DMS153 (cell line): ENCODE measurements at places on chromosomes 13 and 19.

DNA sequence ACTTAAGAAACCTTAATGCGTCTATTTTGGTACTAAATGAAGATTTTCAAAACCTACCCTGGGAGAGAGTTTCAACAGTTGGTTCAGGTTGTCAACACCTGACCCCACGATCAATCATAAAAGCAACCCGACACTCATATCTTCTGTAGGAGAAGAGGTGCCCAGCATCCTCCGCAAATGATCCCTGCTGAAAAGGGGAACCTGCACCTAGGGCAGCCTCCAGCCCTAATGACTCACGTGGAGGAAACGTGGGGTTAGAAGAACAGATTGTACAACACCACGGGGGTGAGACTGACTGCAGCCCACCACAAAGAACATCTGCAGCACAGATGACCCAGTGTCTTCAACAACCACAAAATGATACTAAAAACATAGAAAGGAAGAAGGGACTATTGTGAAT, 116.3 kb downstream of the RAB20 start:
- DNase-seq = no peak

DNA sequence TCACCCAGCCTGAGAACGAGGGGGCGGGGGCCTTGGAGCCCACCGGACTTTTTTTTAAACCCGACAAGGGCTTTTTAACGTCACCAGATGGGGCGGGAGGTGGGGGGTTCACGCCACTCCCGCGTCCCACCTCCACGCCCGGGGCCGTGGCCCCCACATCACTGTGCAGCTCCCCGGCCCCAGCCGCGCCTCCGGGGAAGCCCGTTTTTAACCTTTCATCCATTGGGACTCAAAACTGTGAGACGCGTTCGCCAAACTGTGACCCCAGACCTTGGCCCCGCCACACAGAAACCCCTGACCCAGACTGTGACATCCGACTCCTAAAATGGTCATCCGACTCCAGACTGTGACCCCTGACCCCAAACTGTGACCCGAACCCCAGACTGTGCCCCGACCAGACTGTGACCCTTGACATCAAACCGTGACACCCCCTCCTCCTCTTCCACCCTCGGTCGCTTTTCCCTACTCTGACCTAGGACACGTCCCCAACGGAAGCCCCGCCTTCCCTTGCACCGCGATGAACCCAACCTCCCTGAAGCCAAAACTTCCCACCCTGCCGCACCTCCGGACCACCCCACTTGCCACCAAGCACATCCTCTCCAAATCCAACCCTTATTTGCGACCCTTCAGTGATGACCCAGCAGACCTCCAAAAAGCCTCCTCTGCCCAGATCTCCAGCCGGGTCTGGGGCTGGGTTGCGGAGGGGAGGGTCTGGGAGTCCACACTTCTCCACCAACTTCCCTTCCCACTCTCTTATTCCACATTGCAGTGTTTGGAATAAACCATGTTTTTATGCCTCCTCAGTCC, 1.5 kb upstream of the GRWD1 start:
- DNase-seq = no peak

DNA sequence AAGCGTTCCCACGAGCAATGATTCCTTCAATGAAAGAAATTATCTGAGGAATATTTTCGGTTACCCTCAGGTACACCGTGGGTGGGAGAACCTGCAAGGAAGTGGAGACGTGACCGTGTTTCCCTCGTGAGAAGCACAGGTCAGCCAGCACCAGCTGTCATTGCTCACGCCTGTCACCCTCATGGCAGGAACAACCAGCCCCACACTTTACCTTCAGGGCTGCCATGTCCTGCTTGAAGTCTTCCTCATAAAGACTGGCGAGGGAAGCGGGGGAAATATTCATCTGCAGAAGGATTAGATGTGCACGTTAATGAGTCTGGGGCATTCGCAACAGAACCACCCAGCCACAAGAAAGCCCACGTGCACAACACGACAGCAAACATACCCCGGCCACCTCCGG, 18.2 kb downstream of the CARS2 start:
- no peak for DNase-seq

DNA sequence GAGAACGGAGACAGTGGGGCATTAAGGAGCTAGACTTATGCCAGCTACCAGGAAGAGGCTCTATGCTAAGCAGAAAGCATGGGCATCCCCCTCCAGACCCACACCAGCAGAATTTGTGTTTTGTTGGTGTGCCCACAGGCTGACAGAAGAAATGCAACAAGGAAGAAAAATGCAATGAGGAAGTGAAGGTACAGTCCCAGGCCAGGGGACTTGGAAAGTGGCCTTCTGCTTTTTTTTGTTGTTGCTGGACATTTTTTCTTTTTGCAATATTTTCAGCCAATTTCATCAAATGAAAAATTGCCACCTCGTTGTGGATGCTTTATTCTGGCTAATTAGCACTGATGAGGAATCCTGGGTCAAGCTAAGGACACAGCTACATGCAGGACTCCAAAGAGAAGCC, 167.7 kb downstream of the TSHZ3 start:
- no peak for DNase-seq

DNA sequence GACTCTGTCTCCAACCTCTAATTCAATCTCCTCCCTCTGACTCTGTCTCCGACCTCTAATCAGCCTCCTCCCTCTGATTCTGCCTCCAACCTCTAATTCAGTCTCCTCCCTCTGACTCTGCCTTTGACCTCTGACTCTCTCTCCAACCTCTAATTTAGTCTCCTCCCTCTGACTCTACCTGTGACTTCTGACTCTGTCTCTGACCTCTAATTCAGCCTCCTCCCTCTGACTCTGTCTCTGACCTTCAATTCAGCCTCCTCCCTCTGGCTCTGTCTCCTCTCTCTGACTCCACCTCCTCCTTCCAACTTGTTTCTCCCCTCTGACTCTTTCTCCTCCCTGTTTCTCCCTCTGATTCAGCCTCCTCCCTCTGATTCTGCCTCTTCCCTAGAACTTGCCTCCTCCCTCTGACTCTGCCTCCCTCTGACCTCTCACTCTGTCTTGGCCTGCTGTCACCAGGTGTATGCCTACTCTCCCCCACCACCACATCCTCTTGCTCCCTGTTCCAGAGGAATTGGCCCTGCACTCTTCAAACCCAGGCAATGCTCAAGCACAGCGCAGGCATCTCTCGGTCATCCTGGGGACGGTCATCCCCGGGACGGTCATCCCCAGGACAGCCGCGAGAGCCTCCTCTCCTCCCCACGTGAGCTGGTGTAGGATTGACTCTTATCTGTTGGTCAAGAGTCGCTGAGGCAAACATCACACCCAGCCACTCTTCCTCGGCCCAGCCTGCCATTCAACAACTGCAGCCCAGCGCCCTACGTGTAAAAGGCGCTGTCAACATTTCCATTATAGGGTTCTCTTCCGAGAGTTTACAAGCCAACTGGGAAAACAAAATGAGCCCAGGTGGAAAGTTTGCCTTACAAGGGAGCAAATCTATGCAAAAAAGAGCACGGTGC, 60.2 kb downstream of the ZIC5 start:
- DNase-seq = peak; percentile 89

DNA sequence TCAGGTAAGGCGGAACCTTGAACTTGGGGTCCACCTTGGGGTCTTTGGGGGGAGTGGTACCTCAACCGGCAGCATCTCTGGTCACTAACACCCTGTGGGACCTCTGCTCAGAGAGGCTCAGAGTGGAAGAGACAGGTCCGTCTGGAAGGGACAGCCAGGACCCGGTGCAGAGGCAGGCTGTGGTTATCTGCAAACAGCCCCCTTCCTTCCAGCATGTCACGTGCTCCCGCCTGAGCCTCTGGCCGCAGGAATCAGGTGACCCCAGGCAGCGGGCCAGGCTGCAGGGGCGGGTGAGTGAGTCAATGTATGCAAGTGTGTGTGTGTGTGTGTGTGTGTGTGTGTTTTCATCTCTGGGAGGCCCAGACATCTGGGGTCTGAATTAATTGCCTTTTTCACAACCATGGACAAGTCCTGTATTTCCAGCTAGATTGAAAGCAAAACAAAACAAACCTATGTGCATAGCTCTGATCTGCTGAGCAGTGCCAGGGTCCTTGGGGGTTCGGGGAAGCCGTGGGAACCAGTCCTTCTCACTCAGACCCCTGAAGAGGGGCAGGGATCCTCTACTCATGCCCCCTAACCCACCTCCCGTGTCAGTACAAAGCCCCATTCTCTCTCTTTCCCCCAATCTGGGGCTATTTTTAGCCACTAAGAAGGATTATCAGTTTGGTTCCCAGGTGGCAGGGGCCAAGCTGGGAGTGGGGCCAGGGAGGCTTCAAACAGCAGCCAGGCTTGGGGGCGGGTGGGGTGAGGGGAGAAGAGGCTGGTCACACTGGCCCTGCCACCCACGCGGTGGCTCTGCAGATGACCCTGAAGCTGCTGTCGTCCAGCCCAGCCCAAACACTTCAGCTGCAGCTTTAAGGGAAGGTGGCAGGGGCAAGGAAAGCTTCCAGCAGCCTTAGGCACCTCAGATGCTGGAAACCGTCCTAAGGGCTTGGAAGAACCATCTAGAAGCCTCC, 31.4 kb downstream of the CERS4 start:
- DNase-seq = peak; percentile 7

- DNase-seq = no peak
These were observed 99.3 kb downstream of the EPSTI1 start for GRCh38 chr13:42892760-42893159.

- no peak for DNase-seq
These were observed 8.6 kb upstream of the CDC16 start for GRCh38 chr13:114226088-114226487.

GRCh38 chr19:5990289-5990797, 12.4 kb upstream of the RANBP3 start:
- no peak for DNase-seq

GRCh38 chr19:53908106-53908934, 758 bp upstream of the CACNG7 start:
- DNase-seq = no peak

GRCh38 chr19:19110410-19111135, 27.7 kb downstream of the TMEM161A start:
- DNase-seq = no peak

GRCh38 chr19:43983912-43984686, at the start of gene ZNF155:
Gene ZNF155, plus strand, starts transcription at chr19:43984188. Its CDS starts 4,356 bp downstream, at chr19:43988544.
- peak; percentile 89 for DNase-seq

DNA sequence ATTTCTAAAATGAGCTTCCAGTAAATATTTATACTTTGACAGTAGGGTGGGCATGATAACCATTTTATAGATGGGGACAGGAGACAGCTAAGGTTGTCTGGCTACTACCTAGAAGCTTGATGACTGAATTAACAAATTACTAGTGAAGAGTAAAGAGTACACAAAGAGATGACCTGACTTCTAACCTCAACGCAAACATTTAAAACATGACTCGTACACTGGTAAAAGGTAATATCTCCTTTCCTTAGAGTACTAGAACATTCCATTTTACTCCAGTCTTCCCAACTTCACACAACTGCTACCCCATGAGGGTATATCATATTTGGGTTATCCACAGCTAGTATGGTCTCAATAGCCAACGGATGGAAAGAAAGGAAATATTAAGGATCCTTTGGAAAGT, 258.9 kb downstream of the FOXO1 start:
- DNase-seq = no peak

DNA sequence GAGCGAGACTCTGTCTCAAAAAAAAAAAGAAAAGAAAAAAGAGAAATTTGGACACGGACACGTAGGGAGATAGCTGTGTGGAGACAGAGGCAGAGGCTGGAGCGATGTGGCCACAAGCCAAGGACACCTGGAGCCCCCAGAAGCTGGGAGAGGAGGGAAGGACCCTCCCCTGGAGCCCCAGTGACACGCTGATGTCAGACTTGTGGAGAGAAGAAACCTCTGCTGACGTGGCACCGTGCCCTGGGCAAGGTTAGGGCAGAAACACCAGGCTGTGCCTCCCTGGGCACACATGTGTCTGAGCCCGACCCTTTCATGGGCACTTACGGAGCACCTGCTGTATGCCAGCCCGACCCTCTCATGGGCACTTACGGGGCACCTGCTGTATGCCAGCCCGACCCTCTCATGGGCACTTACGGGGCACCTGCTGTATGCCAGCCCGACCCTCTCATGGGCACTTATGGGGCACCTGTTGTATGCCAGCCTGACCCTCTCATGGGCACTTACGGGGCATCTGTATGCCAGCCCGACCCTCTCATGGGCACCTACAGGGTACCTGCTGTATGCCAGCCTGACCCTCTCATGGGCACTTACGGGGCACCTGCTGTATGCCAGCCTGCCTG, 17.8 kb downstream of the ARID3A start:
- DNase-seq = no peak

DNA sequence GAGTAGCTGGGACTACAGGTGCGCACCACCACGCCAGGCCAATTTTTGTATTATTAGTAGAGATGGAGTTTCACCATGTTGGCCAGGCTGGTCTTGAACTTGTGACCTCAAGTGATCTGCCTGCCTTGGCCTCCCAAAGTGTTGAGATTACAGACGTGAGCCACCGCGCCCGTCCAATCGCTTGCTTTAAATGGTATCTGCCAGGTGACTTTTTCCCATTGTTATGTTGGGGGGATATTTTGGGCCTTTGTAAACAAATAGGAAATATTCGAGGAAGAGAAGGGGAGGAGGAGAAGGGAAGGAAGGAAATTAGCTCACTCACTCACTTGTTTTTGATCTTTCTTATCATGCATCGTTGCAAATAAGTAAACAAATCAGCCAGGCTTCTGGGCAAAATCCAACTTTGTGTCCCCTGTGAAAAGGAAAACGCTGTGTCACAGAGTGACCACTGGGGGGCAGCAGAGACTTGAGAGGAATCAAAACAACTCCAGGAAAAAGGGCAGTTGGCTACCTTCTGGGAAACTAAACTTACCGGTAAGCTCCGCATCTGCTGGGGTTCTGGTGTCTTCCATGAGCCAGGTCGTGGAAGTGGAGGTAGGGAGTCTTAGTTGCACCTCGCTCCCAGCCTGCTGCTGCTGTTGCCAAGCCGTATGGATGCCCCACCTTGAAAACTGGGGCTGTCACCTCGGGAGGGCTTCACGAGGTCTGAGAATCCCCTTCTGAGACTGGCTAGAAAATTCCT, 9.3 kb upstream of the RANBP3 start:
- peak; percentile 73 for DNase-seq

DNA sequence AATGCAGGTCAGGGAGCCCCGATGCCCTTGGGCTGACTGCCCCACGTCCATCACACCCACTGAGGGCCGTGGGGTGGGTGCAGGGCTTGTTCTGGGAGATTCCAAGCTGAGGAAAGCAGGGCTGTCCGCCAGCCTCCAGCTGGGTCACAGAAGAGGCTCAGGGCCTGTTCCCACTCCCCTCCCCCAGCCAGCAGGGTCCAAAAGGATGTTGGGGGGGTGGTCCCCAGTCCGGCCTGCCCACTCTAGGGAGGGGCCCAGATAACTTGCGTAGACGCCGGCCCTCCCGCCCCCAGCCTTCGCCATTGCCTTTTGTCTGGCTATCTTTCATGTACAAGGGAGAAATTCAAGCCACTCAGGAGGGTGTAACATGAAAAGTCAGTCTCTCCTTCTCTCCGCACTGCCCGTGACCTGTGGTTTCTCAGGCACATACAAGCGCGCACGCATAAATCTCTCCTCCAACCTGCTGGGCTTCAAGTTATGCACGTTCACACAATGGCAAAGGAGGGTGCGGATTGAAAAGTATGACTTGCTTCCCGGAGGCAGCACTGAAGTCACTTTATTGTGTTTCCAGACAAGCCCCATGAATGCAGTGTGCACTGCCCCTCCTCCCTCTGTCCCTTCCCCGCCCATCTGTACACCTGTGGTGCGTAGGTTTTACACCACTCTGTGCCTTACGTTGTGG, 20.2 kb downstream of the CARM1 start:
- peak; percentile 32 for DNase-seq
